ENCODE measurements at places on chromosomes 12 and 14.

DNA sequence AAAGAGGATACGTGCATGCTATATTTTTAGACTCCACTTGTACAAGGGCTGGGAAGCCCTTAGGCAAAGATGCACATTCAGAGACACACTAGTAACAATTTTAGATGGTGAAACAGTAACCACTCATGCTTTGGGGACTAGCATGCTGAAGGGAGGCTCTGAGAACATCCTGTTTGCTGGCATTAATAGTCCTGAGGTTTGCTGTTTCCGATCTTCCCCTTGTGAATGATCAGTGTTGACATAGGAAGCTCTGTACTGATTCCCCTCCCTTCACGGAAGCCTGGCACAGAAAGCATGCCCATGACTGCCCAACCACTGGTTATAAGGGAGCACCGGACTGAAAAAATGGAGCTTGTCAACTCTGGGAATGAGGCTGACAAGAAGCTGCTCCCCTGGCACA lies 164.6 kb downstream of the GCH1 start:
- DNase-seq: no peak

DNA sequence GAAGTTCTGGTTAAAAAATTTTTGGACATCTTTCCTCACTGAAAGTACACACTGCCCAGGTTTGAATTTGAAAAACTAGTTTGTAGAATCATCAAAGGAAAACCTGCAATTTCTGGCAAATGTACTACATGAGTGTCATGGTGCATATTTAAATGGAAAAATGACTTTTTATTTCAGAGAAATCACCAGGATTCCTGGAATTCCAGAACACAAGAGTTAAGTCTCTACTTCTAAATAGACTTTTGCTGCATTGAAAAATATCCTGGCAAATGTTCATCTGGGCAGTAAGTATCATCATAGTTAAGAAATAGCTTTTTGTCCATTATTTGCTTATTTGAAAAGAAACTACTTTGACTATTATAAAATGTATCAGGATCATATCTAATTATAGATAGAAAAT lies 275.1 kb downstream of the PRKD1 start:
- no peak for DNase-seq

- no peak for DNase-seq
Measured at GRCh38 chr12:1318327-1319031, 275.9 kb downstream of the FBXL14 start.

DNA sequence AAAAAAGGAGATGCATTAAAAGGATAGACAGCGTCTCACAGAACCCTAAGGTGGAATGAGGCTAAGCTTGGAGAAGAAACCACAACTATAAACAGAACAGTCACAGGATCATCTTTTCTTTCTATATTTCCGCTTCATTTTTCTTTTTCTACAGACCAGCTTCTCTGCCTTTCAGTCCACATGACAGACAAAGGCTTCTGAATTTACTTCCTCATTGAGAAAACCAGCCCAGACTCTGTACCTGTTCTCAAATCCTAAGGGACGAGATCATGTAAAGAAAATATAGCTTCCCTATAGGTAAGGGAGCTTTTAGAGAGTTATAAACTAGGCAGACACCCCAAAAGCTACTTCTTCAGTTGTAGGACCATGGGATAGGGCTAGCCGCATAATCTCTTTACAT lies 17.4 kb downstream of the SGPP1 start:
- no peak for DNase-seq

DNA sequence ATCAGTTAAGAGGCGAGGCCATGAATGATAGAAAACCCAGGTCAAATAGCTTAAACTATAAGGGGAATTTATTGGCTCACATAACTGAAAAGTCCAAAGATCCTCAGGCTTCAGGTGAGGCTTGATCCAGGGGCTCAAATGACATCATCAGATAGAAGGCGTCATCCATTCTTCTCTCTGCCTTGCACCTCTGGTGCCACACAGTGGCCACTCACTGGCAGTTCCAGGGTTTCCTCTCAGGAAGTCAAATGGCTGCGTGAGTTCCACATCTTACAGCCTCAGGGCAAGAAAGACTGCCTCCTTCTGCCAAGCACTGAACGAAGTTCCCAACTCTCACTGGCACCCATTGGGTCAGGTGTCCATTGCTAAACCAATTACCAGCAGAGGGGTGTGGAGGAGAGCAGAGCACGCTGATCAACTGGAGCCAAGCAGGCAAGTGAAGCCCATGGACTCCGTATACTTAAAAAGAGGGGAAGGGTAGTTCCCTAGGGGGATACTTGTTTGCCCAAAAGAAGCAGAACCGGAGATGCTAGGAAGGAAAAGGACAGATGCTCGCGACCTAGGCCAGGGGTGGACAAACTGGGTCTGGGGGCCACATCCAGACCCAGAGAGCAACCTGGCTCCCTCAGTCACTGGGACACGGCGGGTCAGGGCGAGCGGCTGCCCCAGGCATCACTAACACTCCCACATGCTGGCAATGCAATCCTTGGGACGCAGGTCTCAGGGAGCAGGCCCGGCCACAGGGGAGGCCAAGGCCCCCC lies 69.3 kb downstream of the SERPINA3 start:
- DNase-seq: no peak

DNA sequence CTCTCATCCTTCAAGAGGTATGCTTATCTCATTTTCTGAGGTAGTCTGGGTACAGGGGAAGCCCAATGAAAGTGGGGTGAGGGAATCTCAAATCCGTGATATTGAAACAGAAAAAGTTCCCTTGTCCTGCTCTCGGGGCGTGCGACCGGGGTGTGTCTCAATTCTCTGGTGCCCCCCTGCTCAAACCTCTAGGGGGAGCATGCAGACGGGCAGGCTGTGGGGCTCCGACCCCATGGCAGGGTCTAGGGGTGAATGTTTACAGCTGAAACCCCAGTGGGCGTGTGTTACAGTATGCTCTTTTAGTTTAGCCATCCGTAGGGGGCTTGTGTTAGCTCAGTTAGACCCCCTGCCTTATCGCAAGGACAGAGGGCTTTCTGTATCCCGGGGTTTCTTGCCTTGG lies 68.7 kb downstream of the PTPRQ start:
- DNase-seq: no peak

DNA sequence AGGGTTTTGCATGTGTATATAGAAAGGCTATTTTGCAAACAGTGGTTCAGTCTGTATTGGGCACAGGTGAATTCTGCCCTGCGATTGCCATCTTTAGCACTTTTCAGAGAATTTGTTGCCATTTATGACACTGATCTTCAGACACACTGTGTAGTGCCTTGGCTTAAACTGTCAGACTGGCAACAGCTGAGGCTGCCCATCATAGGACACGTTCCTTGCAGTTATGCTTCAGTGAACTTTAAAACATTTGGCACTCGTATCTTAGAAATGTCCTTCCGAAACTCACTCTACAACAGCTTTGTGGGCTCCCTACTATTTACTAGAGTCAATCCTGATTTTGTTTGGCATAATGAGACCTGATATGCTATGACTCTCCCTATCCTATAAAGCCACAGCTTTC lies 29.1 kb downstream of the AP5M1 start:
- no peak for DNase-seq

DNA sequence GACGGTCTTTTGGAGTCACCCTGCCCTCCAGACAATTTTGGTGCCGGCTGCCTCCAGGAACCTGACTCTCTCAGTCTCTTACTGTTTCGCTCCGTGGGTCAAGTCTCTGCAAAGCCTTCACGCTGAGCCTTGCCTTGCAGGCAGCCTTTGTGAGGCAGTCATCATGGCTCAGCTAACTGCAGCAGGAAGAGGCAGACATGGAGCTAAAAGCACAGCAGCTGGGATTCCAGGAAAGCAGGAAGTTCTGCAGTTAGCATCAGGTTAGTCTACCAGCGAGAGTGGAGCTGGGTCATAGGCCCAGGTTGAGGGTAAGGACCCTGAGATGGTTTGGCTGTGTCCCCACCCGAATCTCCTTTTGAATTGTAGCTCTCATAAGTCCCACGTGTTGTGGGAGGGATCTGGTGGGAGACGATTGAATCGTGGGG lies 305.4 kb downstream of the PCNX1 start:
- DNase-seq: no peak

DNA sequence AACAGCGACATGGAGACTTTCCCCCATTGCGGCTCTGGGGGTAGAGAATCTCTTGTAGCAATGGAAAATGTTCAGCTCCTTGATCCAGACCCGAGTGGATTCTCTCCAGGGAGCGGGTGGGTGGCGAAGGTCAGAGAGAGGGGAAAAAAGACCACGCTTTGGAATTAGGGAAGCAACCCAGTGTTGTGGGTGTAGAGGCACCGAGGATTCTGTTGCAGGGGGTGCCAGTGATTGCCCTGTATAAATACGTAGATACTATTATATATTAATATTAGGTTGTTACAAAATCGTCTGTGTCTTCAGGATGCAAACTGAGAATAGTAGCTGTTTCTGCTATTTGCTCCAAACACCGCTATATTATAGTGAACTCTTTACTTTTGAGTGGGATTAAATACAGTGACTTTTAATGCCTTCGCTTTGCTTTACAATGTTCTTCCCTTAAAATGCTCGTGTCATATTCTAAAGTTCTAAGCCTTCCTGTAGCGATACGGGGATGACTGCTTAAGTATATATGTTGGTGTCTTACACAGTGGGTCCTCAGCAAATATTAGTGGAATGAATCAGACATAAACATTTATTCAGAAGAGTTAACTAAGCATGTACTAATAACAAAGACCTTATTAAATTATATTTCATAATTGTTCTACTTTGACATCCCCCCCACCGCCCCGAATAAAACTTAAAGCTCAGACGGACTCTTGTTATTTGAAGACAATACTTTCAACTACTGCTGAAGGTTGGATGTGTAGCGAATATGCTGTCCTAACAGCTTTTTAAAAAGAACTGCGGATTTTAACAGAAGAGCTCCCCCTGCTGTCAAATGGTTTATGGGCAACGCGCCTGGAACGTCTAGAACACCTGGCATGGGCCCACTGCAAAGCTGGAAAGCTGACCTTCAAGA lies 136.4 kb upstream of the KRAS start:
- DNase-seq: peak; percentile 55

- DNase-seq: no peak
Measured at GRCh38 chr14:96146131-96146771, 58.4 kb upstream of the BDKRB2 start.

DNA sequence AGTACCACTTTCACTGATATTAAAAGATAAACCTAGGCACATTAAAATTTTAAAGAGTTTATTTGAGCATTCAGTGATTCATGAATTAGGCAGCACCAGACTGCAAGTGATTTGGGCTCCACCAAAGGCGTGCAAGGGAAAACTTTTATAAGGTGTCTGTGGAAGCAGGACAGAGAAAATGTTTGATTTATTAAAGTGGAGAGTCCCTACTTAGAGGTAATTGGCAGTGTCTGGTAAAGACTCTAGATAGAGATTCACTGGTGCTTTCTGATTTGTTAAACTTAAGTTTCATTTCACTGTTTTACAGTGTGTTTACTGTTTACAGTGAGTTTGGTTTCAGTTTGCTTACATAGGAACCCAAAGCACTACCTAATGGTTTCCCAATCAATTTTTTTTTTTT lies 72.8 kb downstream of the ANKS1B start:
- no peak for DNase-seq

DNA sequence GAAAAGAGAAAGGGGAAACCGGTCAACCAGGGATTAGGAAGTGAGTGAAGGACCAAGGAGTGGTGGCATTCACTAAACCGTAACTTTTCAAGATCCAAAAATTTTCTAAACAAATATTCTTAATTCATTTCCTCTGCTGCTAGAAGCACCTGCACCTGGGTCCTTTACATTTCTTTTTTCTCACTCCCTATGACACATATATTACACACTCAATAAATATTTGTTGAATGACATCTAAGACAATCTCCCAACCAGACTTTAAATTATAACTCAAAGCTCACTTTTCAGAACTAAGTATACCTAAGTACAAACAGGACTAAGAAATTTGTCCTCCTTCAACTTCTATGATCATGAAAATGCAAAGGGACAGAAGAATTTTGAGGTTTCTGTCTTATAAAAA lies 11.1 kb downstream of the TTC5 start:
- no peak for DNase-seq

GRCh38 chr14:84864548-84865271 lies 665.2 kb upstream of the FLRT2 start:
- no peak for DNase-seq

- DNase-seq: no peak
Measured at GRCh38 chr12:12327802-12328201, 22.2 kb downstream of the MANSC1 start.

- DNase-seq: no peak
Measured at GRCh38 chr14:75877884-75878283, 103.9 kb downstream of the TGFB3 start.

GRCh38 chr12:6768990-6769389 lies 2.8 kb downstream of the PTMS start:
- DNase-seq: no peak

DNA sequence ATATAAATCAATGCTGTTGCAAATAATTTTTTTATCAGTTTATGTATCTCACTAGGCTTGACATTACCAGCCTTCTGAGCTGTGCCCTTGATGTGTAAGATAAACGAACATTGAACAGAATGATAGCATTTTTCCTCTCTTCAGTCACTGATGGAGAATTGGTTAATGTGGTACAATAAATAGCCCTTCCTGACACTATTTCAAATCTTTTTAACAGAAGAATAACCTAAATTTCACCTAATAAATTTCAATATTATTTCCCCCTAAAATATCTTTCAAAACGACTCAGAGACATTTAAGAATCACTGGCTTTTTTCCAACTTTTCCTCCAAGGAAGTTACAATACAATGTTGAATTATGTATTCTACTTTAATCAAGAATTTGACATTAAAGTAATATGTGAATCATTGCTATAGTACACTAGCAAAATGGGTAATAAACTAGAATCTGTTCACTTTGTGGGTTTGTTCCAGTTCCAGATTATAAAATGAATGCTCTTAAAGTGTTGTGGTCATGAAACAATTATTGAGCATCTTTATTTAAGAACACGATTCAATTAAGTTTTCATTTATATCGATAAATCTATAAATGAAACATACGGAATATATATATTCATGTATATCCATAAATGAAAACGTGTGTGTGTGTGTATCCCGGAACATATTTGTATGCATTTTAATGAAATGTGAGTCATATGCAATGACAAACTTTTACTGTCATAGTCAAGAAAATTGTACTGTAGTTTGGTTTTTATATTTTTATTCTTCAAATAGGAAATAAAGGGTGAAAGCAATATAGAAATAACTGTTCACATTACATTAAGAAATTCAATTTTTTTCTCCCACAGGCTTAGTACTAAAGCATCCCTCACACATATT lies 2.5 kb upstream of the ATP2B1 start:
- DNase-seq: no peak

GRCh38 chr14:39673734-39674133 lies 241.5 kb upstream of the FBXO33 start:
- DNase-seq: no peak

GRCh38 chr12:89574736-89575208 lies 48.9 kb upstream of the POC1B start:
- DNase-seq: no peak

DNA sequence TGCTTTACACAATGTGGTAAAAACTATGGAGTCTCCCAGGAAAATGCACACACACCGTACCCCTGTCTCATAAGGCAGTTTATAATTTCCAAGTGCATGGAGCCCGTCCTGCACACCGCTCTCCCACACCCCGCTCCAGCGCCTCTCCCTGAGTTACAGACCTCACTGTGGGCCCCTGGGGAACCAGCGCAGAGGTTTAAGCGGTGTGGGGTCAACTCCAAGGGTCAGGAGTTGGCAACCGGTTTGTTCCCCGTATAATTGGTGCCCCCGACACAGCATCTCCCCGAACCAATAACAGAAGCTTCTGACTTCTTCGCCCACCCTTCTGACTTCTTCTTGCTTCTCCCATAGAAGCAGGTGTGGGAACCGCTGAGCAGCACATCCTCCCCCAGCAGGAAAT lies 58.4 kb upstream of the DDX11 start:
- DNase-seq: no peak
